Fibroblast of upper back skin (primary cell): ENCODE measurements at places on chromosomes 16 and 17.

GRCh38 chr17:14448818-14449217 is 147.9 kb downstream of the HS3ST3B1 start:
- no peak for DNase-seq

DNA sequence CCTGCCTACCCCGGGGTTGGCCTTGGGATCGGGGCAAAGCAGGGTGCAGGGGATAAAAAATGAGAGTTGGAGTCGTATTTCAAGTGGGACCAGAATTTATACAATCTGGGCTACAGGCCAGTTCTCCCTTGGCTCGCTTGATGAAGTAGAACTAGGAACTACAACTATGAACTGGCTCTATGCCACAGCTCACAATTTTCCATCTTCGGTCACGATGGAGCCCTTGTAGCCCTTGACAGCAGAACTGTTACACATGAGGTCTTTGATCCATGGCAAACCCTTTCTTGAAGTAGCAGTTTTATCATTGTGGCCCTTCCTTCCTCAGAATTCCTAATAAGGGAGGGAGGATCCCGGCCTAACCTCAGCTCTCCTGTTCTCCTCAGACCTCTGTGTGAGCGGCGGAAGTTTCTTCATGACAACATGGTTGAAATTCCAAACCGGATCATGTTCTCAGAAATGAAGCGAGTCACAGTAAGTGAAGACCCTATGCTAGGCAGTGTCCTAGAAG is 17.1 kb downstream of the LIG3 start:
- peak; percentile 89 for DNase-seq

DNA sequence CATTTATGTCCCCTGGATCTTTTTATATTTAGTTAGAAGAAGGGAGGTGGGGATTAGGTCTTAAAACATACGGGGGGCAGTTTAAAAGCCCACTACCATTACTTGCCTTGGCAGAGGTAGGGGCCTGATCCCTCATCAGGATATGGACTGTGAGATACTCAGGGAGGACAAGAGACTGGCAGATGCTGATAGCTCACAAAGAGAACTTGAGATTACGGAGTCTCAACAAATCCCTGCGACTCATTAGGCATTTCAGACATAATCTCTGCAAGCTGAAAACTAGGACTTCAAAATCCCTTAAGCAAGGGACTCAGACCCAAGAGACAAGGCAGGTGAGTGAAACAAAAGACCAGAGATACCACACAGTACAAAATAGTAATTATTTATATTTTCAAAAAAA is 23.2 kb downstream of the NXPH3 start:
- no peak for DNase-seq

DNA sequence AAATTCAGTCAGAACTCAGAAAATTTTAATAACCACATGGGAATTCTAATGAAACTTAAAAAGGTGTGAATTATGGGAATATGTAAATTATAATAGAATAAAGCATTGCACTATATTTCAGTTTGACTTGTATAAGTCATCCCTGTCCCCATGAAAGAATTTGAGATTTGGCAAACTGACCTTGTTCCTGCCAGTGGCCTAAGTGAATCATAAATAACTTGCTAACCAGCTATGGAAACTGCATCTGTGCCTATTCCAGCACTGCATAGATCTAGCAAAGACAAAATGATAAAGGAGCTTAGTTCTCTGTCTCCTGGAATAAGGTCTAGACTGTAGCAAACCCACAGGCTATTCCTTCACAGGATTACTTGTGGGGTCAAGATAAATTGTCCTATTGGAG is 106.8 kb upstream of the NOG start:
- DNase-seq, result peak; percentile 13

GRCh38 chr17:50269477-50270434 is 4.5 kb upstream of the TMEM92 start:
- peak; percentile 87 for DNase-seq

- DNase-seq, result peak; percentile 62
Observed at GRCh38 chr16:67396159-67397035, 3.1 kb upstream of the TPPP3 start.

- DNase-seq, result no peak
Observed at GRCh38 chr17:77358801-77359200, 218.0 kb downstream of the SEC14L1 start.

- DNase-seq, result peak; percentile 49
Observed at GRCh38 chr17:60971515-60972369, 294.1 kb downstream of the BCAS3 start.

GRCh38 chr16:11586856-11587642 is at the start of gene LITAF:
Gene LITAF, minus strand, starts transcription at chr16:11586919. Its CDS starts 30,189 bp downstream, at chr16:11556730.
- DNase-seq, result peak; percentile 37

GRCh38 chr17:6506679-6507231 is 49.6 kb downstream of the PITPNM3 start:
- peak; percentile 26 for DNase-seq

DNA sequence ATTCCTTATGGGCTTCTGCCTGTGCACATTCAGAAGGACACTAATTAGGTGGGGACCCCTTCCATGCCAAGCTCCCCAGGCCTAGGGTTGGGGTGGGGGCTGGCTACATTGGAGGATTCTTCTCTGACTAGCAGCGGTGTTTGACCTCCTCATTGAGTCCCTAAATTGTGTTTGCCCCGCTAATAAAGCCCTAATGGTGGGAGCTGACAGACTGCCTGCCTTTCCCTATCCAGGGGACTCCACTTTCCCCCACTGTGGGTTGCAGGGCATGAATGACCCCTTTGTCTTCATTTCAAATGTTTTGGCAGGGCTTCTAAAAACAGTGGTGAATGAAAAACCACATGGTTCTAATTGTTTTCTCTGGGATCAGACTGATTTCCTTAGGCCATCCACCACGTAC is 476.8 kb upstream of the CDH11 start:
- DNase-seq, result no peak

DNA sequence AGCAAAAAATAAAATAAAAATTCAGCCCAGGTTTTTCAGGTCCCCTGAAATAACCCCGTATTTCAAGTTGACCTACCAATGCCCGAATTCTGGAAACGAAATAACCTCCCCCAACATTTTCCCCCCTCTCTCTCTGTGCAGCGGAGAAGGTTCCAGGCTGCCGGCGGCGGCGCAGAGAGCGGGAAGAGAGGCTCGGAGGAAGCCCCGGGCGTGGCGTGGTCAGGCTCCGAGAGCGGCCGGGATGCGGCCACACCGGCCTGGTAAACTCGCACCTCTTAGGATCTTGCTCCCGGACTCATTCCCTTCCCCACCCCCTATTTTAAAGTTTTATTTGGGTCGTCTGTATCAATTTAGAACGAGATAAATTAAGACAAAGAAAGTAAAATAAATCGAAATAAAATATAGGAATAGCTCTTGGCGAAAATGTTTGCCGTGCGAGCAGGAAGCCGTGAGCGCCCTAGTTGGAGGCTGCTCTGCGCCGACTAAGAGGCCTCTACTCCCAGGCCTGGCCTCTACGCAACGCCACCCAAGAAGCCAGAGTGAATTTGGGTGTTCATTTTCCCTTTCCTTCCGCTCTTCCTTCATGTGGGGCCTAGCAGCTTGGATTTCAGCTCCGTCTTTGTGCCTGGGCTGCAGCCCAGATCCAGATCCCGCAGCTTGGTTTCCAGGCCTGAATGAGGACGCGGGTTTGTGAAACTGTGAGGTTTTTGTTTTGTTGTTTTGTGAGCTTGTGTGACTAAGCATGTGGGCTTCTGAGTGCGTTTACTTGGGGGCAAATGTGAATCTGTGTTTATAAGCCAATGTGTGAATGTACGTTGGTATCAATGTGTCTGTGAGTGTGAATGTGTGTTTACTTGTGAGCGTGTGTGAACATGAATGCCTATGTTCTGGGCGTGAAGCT is 1.5 kb upstream of the HOXB6 start:
- DNase-seq, result no peak

- peak; percentile 86 for DNase-seq
Observed at GRCh38 chr17:491086-492021, 138.7 kb upstream of the RPH3AL start.

- no peak for DNase-seq
Observed at GRCh38 chr16:12612598-12613101, 191.0 kb downstream of the CPPED1 start.

DNA sequence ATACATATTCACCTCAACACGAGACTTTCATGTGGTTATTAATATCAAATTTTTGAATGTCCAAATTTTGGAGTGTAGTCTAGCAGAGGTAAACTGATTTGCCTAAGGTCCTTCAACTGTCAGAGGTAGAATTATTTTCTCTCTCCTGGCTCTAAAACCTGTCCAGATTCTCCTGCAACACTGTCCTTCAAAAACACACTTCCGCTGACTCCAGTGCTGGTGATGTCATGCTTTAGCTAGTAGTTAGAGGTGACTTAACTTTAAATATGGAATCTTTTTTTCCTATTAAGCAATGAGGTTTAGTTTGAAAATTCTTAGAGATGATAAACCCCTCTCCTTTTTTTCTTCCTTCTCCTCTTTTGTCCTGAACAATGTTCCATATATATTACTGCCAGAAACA is 10.8 kb upstream of the CBLN1 start:
- DNase-seq, result no peak

- DNase-seq, result no peak
Observed at GRCh38 chr17:81221842-81222619, 734 bp downstream of the CEP131 start.

DNA sequence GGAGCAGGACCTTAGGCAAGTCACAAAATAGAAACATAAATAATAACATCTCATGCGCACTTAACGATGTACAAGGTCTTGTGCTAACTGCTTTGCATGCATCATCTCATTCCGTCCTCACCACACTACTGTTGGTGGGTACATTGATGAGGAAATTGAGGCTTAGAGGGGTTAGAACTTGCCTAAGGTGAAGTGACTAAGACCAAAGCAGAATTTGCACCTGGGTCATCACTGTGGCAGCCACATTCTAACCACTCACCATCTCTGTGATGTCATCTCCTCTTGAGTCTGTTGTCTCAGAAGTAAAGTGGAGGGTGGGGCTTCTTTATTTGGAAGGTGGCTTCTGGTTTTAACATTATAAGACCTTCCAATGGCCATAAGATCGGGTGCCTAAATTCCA is 20.4 kb upstream of the TRIM25 start:
- DNase-seq, result no peak

- no peak for DNase-seq
Observed at GRCh38 chr17:27368151-27368795, 74.4 kb downstream of the WSB1 start.

DNA sequence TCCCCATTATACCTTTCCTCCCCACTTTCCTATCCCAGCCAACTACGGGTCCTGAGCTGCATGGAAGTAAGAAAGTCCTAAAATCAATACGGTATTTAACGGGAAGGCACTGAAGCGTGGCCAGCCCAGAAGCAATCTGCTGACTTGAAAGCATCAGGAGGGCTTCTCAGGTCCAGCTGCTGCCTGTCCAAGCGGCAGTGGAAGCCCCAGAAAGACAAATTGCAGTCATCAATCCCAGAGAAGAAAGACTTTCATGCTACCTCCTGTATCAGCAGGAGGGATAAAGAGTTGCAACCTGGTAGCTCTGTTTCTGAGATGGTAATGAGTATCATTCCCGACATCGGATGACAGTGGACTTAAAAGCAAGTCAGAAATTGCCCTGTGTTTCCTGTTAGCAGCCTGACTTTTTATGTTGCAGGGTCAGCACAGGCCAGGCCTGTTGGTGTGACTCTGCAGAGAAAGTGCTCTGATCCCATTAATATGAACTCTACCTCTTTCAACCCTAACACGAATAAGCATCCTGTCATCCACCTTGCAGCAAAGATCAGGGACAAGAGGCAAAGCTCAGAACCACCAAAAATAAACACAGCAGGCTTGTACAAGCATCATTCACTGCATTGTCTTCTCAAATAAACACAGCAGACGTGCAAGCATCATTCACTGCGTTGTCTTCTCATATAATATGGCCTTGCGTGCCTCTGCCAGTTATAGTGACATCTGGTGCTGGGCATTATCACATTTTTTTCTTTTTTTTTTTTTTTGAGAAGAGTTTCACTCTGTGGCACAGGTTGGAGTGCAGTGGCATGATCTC is 358.6 kb upstream of the CDH11 start:
- no peak for DNase-seq

- no peak for DNase-seq
Observed at GRCh38 chr16:81394966-81395655, 49.5 kb upstream of the CMIP start.

- no peak for DNase-seq
Observed at GRCh38 chr16:27818246-27818645, 245.3 kb downstream of the GSG1L start.

DNA sequence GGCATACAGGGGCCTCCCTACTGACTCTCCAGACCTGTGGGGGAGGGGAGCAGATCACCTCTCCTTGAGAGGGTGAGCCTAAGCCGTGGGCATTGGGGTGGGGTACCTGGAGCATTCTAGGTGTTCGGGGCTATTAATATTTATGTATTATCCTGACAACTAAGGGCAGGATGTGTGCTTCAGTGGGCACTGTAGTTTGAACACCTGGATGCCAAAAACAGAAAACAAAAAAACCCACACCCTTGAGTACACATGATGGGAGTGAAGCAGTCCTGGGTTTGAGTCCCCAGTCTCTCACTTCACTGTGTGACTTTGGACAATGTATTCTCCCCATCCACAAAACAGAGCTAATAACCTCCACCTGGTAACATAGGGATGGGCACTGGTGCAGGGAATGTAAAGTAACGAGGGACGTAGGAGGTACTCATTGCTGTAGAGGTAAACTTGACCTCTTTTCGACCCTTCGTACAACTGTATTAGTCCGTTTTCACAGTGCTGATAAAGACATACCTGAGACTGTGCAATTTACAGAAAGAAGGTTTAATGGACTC is 257.8 kb downstream of the CPPED1 start:
- DNase-seq, result no peak

- DNase-seq, result no peak
Observed at GRCh38 chr16:30551781-30552180, 6.4 kb downstream of the ZNF764 start.

- no peak for DNase-seq
Observed at GRCh38 chr16:77928096-77928495, 94.3 kb upstream of the CLEC3A start.

DNA sequence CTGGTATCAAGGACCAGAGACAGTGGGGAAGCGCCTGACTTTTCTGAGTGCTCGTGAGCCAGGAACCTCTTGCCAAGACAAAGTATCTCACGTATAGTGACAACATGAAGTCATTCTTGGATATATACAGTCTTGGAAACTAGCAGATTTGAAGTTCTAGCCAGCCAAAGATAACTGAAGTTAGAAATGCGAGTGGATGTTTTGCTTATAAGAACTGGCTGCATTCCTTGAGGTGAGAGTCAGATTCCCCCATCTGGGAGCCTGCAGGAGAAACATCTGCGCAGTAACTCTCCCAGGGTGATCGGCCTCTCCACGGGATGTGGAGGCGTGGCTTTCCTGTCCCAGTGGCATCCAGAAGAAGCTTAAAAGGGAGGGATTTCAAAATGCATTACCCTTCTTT is 89.8 kb downstream of the SHISA6 start:
- peak; percentile 77 for DNase-seq

- DNase-seq, result peak; percentile 66
Observed at GRCh38 chr17:38925263-38925995, at the start of gene LASP1NB. Gene LASP1NB, plus strand, starts transcription at chr17:38925614.

DNA sequence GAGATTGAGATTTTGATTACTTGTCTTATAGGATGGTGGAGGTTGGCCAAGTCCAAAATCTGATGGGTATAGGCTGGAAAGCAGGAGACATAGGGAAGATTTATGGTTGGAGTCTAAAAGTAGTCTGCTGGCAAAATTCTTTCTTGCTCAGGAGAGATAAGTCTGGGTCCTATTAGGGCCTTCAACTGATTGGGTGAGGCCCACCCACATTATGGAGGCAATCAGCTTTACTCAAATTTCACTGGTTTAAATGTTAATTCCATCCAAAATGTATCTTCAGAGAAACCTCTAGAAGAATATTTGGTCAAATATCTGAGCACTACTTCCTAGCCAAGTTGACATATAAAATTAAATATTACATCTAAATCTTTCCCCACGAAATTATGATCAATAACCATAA is 31.7 kb upstream of the CDH8 start:
- DNase-seq, result no peak
